ENCODE measurements at places on chromosomes 4 and X.

GRCh38 chrX:16754019-16754418 is 32.2 kb upstream of the TXLNG start:
- no peak for DNase-seq

DNA sequence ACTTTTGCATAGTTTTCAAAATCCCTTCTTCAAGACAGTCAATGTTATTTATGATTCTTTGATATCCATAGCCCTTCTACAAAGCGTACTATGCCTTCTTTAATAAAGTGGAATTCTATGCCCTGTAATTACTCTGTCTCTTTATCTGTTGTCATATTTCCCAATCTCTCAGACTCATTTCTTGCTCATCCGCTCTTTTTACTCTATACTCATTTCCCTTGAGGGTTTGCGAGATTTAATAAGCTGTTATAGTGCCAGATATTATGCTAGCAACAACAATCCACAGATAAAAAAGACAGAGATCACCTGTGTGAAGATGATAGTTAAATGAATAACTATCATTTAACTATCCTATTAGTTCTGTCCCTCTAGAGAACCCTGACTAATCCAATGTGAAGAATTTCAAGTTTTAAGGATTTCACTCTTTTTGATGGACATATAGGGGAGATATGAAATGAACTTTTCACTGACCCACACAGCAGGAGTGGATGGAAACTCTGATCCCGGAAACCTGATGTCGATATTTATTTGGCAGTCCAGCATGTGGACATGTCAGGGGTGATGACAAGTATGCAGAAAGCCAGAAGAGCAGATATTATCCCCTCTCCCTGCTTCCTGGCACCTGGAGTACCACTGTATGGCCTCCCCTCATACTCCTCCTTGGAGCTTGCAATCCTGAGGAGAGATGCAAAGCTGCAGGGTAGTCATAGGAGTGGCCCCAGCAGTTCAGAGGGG is 49.7 kb downstream of the TMEM156 start:
- DNase-seq = no peak

DNA sequence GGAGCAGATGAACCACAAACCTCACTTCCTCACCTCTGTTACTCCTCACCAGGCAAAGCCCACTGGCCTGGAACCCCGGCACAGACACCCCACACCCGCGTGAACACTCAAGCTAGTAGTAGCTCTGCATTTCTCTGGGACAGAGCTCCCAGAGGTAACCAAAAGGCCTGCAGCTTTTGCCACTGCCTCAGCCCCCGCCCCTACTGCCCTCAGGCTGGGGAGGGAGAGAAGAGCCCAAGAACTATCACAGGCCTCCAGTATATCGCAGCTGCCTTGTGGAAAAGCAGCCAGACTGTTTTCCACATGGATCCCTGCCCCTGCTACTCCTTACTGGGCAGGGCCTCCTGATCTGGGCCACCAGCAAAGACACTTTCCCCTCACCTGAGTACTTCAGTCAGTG is 728.7 kb upstream of the ACTRT1 start:
- no peak for DNase-seq

DNA sequence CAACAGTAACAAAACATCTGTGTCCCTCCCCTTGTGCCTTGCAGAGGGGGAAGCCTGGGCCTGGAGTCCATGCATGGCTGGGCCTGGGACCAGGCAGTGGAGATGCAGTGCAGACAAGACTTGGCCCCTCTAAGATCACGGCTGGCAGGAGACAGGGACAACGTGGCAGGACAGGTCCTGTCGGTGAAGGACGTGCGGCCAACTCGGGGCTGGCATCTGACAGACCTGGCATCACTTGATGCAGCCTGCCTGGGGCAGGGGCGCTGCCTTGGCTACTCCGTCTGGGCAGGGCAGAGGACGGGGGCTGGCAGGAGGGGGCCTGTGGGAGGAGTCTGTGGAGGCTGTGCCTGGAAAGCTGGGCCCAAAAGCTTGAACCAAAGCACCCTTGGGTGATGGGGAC is 112.1 kb downstream of the CPZ start:
- no peak for DNase-seq

DNA sequence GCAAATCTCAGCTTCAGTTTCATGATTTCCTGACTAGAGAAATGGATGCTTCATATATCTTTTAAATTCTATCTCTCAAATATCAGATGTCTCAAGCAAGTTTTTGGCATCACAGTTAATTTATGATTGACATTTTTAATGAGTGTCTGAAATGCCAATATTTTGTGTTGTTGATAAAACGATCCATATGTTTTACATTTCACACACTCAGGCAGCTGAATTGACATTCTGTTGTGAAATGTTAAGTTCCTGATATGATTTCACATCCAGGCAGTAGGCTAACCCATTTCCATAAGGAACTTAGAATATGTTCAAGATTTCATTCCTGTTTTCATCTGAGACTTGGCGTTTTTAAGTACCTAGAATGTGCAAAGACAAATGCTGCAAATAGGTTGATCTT is 650.6 kb downstream of the PCDH18 start:
- DNase-seq = no peak

- peak; percentile 22 for DNase-seq
Measured at GRCh38 chr4:184854673-184855072, 28.9 kb upstream of the ACSL1 start.

DNA sequence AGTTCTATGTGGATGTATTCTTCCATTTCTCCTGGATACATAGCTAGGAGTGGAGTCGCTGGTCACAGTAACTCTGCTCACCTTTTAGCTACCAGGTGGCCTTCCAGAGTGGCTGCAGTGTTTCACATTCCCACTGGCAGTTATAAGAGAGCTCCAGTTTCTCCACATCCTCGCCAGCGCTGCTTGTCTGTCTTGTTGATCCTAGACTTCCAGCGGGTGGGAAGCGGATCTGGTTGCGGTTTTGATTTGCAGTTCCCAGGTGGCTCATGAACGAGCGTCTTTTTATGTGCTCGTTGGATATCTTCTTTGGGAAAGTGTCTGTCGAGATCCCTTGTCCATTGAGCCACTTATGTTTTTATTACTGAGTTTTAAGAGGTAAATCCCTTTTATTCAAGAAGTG is 11.6 kb downstream of the TACC3 start:
- no peak for DNase-seq

GRCh38 chrX:3124031-3124430 is 82.8 kb downstream of the ARSF start:
- no peak for DNase-seq

GRCh38 chr4:69855822-69856221 is 4.1 kb downstream of the SULT1E1 start:
- no peak for DNase-seq

GRCh38 chr4:90833706-90834105 is 706.5 kb downstream of the CCSER1 start:
- no peak for DNase-seq

GRCh38 chr4:101258883-101259282 is 88.4 kb downstream of the PPP3CA start:
- no peak for DNase-seq

GRCh38 chr4:185421366-185422124 is 4.2 kb downstream of the UFSP2 start:
- no peak for DNase-seq

GRCh38 chrX:79174949-79175644 is 30.6 kb downstream of the GPR174 start:
- DNase-seq = no peak

- no peak for DNase-seq
Measured at GRCh38 chr4:10579648-10580047, 104.9 kb downstream of the CLNK start.

- no peak for DNase-seq
Measured at GRCh38 chrX:30939928-30940327, 50.9 kb upstream of the TAB3 start.

GRCh38 chr4:138190452-138190858 is 51.7 kb downstream of the SLC7A11 start:
- DNase-seq = no peak

DNA sequence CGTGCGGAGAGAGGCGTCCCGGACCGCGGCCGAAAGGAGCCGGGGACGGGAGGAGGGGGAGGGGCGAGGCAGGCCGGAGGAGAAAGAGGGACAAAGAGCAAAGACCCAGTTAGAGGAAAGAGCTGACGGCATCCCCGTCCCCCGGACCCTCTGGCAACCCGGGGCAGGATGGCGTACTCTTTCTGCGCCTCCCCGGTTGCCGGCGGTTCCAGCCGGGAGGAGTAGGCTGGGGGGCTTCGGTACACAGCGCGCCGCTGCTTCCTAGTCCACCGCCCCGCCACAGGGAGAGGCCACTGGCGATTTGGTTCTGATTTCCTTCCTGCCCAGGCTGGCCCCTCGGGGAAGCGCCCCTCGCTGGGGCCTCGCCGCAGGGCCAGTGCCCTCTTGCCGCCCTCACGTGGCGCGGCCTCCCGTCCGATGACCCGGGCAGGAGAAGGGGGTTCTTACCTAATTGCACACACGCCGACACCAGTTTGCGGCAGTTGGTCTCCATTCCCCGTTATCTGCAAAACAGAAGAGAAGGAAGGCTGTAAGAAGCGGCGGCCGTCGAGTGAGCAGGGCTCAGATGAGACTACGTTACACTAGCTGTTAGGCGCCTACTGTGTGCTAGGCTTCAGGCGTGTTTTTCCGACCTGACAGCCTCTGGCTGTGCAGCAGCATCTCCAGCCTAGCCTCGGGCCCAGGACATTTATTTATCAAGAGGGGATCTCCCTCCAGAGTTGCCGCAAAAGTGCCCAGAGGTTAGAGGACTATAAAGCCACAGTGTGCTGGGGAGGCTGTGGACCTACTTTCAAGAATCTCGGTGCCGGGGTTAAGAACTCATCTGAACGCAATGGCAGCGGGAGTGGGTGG is 9.9 kb upstream of the PITX2 start:
- DNase-seq = no peak

DNA sequence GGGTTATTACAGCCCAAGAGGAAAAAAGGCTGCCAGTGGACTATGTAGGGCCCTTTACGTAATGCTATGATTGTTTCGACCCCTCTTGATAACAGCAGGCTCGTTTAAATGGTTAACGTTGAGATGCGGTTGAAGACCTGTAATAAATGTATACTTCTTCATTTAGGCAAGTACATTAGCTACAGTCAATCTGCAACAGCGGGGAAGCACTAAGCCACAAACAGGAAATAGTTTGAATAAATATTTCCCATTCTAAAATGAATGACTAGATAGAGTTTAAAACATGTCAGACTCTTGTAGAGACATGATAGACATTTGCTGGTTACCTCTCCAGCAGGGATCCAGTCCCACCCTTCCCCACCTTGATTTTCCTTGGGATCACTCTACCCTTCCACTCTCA is 38.1 kb upstream of the STIM2 start:
- peak; percentile 19 for DNase-seq

DNA sequence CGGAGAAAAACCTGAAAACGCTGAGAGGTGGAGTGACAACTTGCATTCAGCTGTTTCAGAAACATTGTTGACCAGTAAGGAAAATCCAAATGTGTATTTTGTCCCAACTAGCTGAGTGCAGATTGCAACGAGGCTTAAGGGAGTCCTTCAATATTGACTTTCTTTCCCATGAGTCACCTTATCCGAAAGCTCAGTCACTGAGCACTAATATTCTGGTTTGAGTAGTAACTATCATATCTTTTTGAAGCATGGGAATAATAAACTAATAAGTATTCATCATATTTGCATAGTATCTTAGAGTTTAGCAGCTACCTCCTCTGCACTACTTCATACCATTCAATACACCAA is 604.3 kb downstream of the PACRGL start:
- no peak for DNase-seq

DNA sequence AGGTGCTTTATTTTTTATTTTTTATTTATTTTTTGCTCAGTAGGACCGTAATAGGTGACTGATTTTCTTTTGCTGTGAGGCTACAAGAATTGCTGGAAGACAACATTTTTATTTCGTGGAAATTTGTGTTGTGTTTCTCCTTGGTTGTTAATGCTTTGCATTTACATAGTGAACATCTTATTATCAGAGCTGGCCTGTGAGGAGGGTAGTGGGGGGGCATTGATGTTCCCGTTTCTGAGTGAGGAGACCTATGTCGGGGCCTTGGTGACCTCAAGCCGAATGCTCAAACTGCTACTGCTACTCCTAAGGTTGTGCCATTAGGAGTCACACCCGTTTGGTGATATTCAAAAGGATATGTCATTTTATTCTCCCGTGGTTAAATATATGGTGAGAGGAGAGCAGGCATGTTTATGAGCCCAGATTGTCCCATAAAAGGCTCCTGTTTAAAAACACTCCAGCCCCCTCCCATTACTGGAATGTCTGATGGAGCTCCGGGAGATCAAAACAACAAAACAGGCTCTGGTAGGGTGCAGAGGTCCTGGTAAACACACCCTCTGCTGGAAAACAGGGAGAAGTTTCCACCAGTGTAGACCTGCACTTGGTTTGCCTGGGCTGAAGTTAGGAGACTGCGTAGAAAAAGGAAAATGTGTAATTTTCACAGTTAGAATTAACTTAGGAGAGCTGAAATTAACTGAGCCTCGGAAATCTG is 5.6 kb downstream of the PDGFRA start:
- DNase-seq = no peak

DNA sequence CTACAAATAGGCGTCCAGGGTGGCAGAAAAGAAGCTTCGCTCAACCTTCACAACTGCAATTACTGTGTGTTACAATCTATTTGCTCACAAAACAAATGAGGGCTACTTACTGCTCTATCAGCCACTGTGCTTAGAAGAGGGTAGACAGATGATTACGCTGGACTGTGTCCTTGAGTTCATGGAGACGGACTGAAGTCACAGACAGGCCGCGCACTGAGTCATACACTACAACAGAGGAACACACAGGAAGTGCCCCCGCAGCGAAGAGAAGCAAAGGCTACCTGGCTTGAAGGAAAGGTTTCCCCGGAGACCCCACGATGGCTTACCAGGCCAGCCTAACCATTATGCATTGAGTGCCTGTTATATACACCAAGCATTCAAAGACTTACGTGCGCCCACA is 25.6 kb downstream of the FAT1 start:
- no peak for DNase-seq

GRCh38 chr4:1722551-1723118 is 1.3 kb downstream of the TACC3 start:
- no peak for DNase-seq

All from activated CD4-positive, alpha-beta T cell treated with anti-CD3 and anti-CD28 coated beads, Interleukin-2, Interleukin-4, amounts not matched to agents 100 ng/mL and 50 ng/mL, durations not matched to agents 16 hours and 8 hours (primary cell).